NCI-H187 (cell line): ENCODE measurements at places on chromosomes 4 and X.

DNA sequence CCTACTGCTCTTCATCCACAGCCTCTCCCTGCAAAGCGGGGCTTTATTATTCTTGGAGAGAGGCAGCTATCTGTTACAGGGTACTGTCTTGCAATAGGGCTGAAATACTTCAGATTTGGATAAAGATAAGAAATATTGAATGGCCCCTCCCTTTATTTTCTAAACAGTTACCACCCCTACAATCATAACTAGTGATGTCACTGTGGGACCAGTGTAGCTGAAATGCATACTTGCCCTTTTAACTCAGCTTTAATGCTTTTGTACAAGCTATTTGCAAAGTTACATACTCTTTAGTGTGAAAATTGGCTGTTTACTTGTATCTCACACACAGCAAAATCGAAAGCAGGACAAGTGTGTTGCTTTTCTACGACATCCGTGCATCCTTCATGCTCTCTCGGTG is 261.7 kb upstream of the GATB start:
- no peak for DNase-seq

DNA sequence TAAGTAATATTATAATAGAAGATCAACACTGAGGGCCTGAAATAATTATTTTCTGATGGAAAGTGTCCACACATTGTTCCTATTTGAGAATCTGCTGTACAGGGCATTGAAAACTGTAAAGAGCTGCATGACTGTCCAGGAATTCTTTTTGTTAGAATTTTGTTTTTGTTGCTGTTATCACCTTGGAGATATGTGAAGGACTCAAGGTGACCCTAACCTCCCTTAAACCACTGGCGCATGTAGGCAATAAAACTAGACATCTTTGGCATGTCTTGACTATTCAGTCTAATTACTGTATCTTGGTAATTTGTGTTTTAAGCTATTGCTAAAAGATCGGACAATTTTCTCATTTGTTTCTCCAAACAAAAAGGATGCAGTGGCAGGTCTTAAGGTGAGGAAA is 55.5 kb upstream of the SMIM10 start:
- DNase-seq = no peak

- no peak for DNase-seq
These were observed 467.7 kb downstream of the SH2D1A start for GRCh38 chrX:124814106-124814505.

GRCh38 chr4:75675004-75675531 is 1.9 kb upstream of the G3BP2 start:
- DNase-seq = no peak

DNA sequence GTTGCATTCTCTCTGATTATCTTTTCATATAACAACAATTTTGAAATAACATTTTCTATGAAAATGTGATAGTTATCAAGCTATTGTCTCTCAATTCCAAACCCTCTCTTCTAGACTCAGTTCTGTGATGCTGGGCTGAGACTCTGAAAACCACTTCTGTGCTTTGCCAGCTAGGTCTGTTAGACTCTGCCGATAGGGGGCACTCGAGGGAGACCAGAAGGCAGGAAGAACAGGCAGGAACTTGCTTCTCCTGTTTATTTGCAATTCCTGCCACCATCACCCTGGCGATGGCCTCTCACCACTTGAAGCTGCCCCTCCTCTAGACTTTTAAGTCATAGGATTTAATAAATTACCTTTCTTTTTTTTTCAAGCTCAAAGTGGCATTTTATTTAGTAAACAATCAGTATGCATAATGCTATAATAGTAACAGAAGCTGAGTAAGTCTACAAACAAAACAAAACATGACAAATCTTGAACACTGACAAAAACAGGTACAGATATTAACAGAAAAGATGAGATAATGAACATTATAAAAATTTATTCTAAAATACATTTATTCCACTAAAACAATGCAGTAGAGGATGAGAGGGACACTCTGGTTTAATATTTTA is 49.7 kb downstream of the RASL11B start:
- DNase-seq = peak; percentile 57

- no peak for DNase-seq
These were observed 65.0 kb downstream of the RAP1GDS1 start for GRCh38 chr4:98326168-98326567.

DNA sequence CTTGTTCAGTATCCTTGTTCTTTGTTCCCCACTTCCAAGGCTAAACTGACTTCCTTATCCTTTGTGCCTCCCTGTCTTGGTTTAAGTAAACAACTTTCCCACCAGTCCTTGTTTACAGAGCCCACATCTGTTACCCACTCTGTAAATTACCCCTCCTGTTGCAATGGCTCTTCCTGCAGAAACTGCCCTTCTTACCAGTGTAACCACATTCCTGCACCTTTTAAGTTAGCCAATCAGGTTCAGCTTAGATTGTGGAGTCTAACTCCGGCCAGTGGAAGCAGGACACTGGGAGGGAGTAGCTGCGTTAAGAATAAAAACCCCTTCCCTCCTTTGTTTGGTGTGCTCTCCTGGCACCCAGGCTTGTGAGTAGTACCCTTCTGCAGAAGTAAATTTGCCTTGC is 360.9 kb downstream of the PRDM5 start:
- no peak for DNase-seq

GRCh38 chr4:152176627-152177214 is 359.2 kb downstream of the FBXW7 start:
- DNase-seq = no peak

DNA sequence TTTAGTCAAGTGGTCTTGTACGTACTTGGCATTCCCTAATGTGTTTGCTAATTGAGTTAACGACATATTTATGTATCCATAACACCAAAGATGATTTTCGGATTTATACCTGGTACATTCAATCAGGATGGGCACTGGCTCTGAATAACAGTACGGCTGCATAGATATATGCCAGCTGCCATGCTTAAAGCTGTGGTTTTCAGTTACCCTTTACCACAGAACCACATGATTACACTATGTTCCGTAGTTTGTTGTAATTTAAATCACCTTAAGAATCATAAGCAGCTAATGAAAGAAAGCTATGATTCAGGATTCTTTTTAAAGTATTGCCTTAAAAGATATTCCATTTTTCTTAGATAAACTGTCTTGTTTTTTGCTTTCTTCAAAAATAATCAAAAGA is 53.6 kb downstream of the FIP1L1 start:
- no peak for DNase-seq

GRCh38 chr4:81405900-81406401 is 65.8 kb downstream of the RASGEF1B start:
- DNase-seq = peak; percentile 87

DNA sequence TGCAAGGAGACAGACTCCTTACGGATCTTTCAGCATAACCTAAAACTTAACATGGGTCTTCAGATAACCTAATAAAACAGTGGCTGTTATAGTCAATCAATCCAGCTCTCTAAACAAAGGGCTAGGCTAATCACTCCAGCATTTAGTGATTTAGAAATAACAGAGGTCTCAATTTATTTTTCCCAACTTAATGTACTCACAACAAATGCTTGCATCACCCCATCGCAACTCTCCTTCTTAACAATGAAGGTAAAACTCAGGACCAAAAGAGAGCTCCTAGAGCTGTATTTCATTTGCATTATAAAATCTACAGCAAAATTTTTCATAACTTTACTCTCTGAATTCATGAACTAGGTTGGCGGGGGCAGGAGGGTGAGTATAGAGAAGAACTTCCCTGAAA is 1.1 kb downstream of the LIN54 start:
- DNase-seq = no peak

DNA sequence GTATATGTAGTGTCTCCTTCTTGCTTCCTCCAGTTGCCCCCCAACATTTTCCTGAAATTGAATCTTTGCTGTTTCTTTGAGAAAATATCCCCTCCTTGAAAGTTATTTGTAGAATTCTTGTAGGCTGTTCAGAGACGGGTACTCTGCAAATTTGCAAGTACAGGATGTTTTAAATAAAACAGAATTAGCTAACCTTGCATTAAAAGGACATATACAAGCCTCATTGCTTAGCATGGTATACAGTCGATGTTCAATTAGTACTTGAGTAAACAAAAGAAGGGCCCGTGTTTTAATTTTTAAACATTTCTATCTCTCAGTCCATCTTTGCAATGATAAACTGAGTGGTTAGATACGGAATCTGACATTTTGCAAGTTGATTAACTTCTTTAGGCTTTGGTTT is 50.8 kb downstream of the RAPGEF2 start:
- DNase-seq = no peak

GRCh38 chrX:131187206-131187605 is 101.9 kb downstream of the IGSF1 start:
- no peak for DNase-seq

DNA sequence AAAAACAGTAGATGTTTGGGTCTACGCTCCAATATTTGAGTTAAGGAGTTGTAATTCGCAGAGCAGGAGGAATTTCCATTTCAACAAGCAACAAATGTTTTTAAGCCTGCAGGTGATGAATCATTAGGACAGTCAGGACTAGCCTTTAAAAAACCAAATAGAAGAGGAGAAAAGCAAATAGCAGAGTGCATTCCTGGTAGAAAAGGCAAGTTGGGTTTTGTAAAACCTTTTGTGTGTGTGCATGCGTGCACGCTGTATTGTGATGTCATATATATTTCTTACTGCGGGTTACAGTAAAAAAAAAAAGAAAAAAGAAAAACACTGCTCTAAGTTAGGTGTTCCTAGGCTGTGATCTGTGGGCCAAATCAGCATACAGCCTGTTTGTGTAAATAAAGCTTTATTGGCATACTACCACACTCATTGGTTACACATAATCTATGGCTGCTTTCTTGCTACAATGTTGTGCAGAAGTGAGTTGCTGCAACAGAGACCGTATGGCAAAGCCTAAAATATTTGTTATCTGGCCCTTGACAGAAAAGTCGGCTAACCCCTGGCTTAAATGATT is 135.6 kb downstream of the MID1 start:
- no peak for DNase-seq

DNA sequence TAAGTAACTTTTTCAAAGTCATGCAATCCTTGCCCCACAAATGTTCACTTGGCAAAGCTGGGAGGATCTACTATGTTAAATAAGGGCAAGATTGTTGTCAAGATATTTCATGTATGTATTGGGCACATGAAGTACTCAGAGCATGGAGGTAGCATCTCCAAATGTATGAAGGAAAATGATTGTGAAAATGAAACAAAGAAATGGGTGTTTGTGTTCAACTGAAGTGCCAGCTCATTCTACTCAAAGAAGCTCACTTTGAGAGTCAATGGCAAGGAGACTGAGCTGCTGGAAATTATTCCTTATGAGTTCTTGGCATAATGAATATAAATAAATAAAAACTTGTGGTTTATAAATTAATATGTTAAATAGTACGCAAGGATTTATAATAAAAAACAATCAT is 124.5 kb upstream of the ARSJ start:
- no peak for DNase-seq

- DNase-seq = no peak
These were observed 21.1 kb upstream of the PLS3 start for GRCh38 chrX:115539841-115540240.

DNA sequence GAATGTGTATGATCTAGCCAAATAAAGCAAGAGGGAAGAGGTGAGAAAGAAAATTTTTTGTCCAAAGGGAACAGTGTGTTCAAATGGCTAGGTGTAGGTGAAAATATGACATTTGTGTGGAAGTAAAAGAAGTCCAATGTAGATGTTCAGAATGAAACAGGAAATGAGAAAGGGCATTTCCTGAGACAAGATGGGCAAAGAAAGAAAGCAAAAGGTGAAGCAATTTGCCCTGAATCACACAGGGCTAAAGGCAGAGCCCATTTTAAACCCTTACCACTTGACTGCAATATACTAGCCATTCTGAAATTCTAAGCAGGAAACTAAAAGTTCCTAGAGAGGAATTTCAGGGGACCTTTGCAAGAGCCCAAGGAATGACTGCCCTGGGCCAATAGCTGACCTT is 36.0 kb downstream of the CLOCK start:
- DNase-seq = no peak

GRCh38 chr4:153465615-153466080 is 512 bp upstream of the TMEM131L start:
- no peak for DNase-seq

DNA sequence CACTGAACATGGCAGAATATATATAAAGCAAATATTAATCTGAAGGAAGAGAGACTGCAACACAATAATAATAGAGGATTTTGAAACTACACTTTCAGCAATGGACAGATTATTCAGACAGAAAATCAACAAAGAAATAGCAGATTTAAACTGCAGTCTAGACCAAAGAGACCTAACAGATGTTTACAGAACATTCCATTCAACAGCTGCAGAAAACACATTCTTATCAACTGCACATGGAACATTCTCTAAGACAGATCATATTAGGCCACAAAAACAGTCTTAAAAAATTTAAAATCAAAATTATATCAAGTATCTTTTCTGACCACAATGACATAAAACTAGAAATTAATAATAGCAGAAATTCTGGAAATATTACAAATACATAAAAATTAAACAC is 27.1 kb downstream of the CENPE start:
- DNase-seq = no peak

- DNase-seq = peak; percentile 3
These were observed 47.7 kb downstream of the TIGD2 start for GRCh38 chr4:89158884-89159503.

DNA sequence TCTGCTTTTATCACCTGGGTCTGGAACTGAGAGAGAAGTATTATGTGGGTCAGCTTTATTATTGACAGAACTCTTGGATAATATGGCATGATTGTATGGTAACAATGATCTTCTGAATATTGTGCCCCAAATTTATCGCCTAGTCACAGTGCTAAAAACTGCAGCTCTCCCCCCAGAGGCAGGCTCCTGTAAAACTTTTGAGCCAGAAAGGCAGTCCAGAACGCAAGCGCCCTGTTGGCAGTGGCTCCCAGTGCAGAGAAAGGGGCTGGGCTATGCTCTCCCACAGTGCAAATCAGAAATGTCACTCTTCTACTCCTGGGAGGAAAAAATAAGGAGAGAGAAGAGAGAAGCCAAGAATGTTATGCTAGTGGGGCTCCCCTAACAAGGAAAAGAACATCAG is 50.5 kb downstream of the HELT start:
- no peak for DNase-seq

GRCh38 chr4:4666693-4667621 is 125.1 kb upstream of the STX18 start:
- no peak for DNase-seq

- DNase-seq = no peak
These were observed 9.6 kb upstream of the INTU start for GRCh38 chr4:127622921-127623796.

DNA sequence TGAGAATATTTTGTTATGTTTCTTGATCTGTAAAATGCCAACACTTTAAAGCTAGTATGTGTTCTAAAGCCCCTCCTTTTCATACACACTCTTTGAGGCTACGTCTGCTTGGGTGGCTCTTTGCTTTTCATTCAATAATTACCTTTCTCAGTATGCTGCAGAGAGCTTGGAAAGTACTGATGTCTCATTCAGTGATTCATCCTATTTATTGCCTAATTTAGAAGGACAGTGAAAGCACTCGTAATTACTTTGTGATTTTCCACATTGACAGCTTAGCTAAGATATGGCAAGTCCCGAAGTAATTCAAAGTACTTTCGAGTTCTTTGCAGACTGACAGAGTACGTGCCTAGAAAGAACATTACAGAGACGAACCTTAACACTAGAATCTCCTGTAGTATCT is 57.2 kb downstream of the BMP15 start:
- no peak for DNase-seq
